ENCODE measurements at places on chromosomes 1 and 21. TPM values are rescaled to one million over a fixed set of nuclear protein-coding genes. Genes with fewer than 3 reads are reported as not detected.
A peak's percentile ranks its signal among the peaks of the same experiment; 100 is the strongest.

GRCh38 chr21:21196848-21197247 lies 198.6 kb downstream of the NCAM2 start:
- no peak for DNase-seq
- H3K27me3 ChIP-seq, result no peaks in the 10 kb centered on the region
- H3K4me3 ChIP-seq, result no peak overlapping the region
- no peak overlapping the region for H3K27ac ChIP-seq
- H3K4me1 ChIP-seq, result no peaks in the 10 kb centered on the region

SMCP gene
- not detected for total RNA-seq

DNA sequence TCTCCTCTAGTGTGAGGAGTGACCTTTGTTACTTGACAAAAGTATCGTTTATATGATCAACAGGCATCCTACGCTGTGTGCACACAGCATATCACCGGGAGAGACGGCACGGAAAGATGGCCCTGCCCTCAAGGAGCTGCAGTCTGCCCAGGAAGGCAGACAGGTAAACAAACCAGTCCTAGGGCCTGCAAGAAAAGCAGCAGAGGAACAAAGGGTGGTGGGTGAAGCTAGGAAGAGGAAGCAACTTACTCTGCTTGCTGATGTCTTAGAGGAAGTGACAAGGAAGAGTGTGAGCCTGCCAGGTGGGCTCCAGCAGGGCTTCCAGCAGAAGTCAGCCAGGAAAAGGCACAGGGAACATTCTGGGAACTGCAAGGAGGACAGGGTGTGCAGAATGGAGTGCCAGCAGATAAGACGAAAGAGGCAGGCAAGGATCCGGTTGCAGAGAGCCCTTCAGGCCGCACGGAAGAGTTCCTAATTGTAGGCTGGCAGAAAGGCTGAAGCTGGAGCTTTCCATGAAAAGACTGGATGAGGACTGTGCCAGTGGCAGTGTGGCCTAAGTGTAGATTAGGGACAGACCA lies 106.7 kb downstream of the SLC45A1 start:
- peak overlapping the region; percentile 94 for H3K4me3 ChIP-seq
- no peaks in the 10 kb centered on the region for H3K27me3 ChIP-seq
- peaks cover 7% of the 10 kb centered on the region for H3K36me3 ChIP-seq
- peaks cover 52% of the 10 kb centered on the region for H3K4me1 ChIP-seq
- DNase-seq, result peak; percentile 92

- DNase-seq, result no peak
- no peaks in the 10 kb centered on the region for H3K27me3 ChIP-seq
- peaks cover 41% of the 10 kb centered on the region for H3K4me1 ChIP-seq
- H3K36me3 ChIP-seq, result no peaks in the 10 kb centered on the region
- H3K27ac ChIP-seq, result peak overlapping the region; percentile 48
- H3K4me3 ChIP-seq, result no peak overlapping the region
Observed at GRCh38 chr1:225580238-225581099, 72.5 kb downstream of the ENAH start.

DNA sequence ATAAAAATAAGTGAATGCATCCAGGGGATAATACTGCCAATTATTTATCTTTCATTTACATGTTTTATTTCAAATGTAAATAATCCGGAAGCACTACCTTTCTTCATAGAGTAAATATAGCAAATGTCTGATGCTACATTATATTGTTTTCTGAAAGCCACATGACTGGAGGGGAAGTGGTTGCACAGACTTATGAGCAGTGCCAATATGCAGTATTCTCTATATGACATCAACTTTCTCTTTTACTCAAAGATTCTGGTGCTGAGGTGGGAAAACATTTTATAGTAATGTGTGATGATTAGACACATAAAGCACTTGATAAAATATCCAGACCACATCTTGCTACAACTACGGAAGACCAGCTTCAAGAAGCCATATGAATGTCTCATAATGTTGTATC lies 314.7 kb downstream of the NEGR1 start:
- H3K27me3 ChIP-seq, result no peaks in the 10 kb centered on the region
- H3K36me3 ChIP-seq, result no peaks in the 10 kb centered on the region
- no peak for DNase-seq
- H3K27ac ChIP-seq, result no peak overlapping the region
- H3K4me1 ChIP-seq, result no peaks in the 10 kb centered on the region
- no peak overlapping the region for H3K4me3 ChIP-seq

DNA sequence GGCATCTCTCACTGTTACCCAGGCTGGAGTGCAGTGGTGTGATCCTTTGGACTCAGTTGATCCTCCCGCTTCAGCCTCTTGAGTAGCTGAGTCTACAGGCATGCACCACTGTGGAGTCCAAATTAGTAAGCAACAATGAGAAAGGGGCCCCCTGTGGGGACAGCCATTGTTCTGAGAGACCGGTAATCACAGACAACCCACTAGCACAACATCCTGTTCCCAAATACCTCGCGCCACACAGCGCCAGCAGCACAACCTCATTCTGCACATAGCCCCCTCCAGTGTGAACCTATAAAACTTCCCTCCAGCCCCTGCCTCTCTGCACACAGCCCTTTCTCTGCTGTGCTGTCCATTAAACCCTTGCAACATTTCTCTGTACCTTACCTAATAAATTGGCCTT lies 226.4 kb downstream of the DYRK1A start:
- no peaks in the 10 kb centered on the region for H3K36me3 ChIP-seq
- H3K4me3 ChIP-seq, result no peak overlapping the region
- H3K27ac ChIP-seq, result peak overlapping the region; percentile 34
- H3K4me1 ChIP-seq, result no peaks in the 10 kb centered on the region
- DNase-seq, result no peak

KIF21B gene
- 0.25 TPM for total RNA-seq

GRCh38 chr1:162905174-162906158 lies 44.5 kb upstream of the CCDC190 start:
- no peak overlapping the region for H3K4me3 ChIP-seq
- H3K4me1 ChIP-seq, result peaks cover 31% of the 10 kb centered on the region
- H3K36me3 ChIP-seq, result no peaks in the 10 kb centered on the region
- H3K27ac ChIP-seq, result peak overlapping the region; percentile 60

XCL2 gene
- total RNA-seq, result not detected

All from gastrocnemius medialis (tissue), 4 donors.